ENCODE measurements at places on chromosomes 5 and 9. TPM values are rescaled to one million over a fixed set of nuclear protein-coding genes. Genes with fewer than 3 reads are reported as not detected.

- DNase-seq: no peak
Observed at GRCh38 chr5:131328536-131329285, 64.9 kb downstream of the CDC42SE2 start.

CSF1R gene
- 13.8 TPM for polyA plus RNA-seq

- peak; percentile 53 for DNase-seq
Observed at GRCh38 chr5:174724484-174725260, at the start of gene MSX2. Gene MSX2, plus strand, starts transcription at chr5:174724582. Its CDS starts 78 bp downstream, at chr5:174724660.

WHRN gene
- 7.0 TPM for polyA plus RNA-seq

DNA sequence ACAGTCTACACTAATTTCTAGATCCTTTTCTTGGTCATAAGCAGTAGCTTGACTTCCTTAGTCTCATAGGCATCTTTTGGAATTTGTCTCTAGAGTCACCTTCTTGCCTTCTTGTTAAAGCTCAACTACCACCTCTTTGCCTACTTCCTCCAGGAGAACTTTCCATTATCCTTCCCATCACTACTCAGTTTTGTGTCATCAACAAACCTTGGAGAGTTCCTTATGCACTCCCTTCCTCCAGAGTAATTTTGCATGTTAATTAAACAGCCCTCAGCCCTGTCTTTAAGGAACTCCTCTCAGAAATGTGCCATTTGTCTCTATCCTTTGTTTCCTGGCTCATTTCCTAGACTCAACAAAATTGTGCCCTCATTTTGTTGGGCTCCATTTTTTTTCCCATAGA, 4.2 kb upstream of the EPB41L4B start:
- no peak for DNase-seq

TMC1 gene
- polyA plus RNA-seq: 0.55 TPM

MEF2C gene
- 46.0 TPM for polyA plus RNA-seq

All from right renal cortex interstitium (tissue), 3 donors.